ENCODE measurements at places on chromosomes 12 and 14.

- no peak for DNase-seq
Observed at GRCh38 chr14:72686101-72686500, 207.8 kb downstream of the DPF3 start.

GRCh38 chr14:97539884-97540283 is 742.7 kb downstream of the VRK1 start:
- DNase-seq: no peak

- no peak for DNase-seq
Observed at GRCh38 chr14:96091941-96092411, 52.8 kb downstream of the C14orf132 start.

DNA sequence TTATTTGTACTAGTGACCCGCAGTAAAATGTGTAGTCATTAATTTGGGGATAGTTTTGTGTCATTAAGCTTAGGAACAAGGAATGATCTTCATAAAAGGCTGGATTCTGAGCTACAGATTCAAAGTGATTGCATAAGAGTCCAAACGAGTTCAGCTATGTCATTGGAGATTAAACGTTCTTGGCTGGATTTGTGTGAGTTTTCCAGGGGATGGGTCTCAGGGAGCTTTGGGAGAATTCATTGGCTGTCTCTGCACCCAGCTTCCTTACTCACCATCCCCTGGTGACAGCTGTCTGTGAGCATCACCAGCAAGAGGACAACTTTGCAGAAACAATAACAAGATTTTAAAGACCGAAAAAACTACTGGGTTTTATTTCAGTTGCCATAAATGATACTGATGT is 130.4 kb downstream of the DAAM1 start:
- DNase-seq: no peak

DNA sequence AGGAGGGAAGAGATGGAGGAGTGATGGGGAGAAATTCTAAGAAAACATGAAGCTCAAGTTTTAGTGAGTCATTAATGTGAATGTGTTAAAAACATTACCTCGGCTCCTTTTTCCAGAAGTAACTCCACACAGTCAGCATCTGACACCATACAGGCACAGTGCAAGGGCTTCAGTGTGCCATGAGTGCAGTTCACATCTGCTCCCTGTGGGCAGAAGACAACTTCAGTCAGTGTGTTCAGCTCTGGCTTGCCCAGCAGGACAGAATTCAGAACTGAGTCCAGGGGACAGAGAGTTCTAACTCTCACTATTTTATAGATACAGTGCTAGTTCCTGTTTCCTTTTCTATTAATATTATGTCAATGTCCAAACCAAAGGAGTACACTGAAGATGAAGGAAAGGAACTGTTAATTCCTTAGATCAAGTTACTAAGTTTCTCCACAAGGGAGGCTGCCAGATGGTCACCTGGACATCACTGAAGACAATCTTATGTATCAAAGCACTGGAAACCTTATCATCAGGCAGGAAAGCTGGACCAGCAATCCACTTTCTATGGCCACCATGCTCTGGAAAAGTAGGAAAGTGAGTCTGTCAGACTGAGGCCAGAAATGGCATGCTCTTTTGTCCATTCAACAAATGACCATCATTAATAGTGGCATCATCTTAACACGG is 6.1 kb downstream of the ASB8 start:
- no peak for DNase-seq

DNA sequence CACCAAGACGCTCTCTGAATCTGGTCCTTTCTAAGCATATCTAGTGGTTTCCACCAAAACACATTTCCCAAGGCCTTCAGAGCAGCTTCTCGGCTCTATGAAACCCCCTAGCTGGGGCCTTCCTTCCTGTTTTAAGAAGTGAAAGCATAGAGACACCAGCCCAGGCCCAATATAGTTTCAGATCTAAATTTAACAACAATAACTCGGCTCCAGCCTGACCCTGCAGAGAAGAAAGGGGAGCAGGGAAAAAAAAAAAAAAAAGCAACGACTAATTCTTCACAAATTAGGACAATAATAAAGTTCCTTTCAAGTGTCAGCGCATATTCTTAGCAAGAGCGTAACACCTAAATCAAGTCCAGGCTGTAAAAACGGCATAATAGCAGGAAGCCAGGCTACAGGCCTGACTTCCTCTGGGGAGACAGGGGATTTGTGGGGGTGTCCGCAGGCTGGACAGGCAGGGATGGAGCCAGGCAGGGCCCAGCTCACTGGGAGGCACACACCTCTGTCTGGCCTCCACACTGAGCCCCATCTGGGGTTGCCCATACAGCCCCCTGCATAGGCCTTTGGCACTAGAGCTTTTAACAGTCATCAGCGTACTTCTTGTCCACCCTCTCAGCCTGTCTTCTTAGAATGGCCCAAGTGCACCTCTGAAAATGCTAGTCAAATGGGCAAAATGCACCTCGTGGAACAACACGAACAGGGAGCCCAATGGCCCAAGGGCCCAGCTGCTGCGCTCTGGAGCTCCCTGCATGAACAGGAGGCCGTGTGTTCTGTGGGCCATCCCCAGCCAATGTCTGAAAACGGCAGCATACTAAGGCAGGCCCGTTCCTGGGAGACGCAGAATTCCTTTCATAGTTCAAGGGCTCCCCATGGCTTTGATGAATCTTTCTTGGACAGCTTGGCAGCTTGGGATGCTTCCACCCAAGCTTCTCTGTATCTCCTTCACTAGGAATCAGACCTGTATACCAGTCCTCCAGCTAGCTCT is 772.9 kb downstream of the MED13L start:
- DNase-seq: no peak

DNA sequence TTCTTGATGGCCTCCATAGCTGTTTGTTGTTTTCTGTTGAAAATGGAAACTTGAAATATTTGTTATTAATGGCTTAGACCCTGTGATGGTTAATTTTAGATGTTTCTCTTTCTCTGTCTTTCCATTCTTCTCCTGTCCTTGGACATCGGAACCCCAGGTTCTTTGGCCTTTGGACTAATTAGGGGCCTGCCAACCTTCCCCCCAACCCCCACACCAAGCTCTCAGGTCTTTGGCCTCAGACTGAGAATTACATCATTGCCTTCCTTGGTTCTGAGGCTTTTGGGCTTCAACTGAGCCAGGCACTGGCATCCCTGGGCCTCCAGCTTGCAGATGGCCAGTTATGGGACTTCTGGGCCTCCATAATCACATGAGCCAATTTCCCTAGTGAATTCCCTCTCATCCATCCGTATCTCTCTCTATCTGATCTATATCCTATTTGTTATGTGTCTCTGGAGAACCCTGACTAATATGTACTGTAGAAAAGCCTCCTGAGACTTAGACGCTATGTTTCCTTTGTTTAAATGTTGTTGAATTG is 71.6 kb downstream of the FGD4 start:
- DNase-seq: no peak

- no peak for DNase-seq
Observed at GRCh38 chr12:26798023-26798422, 35.0 kb downstream of the ITPR2 start.

Measured in activated T-cell treated with anti-CD3 and anti-CD28 coated beads for 4 hours (primary cell).